SK-N-MC (cell line): ENCODE measurements at places on chromosomes 11 and 22.
A peak's percentile ranks its signal among the peaks of the same experiment; 100 is the strongest.

GRCh38 chr11:61048368-61049062 lies 53.8 kb upstream of the CD5 start:
- DNase-seq = no peak

DNA sequence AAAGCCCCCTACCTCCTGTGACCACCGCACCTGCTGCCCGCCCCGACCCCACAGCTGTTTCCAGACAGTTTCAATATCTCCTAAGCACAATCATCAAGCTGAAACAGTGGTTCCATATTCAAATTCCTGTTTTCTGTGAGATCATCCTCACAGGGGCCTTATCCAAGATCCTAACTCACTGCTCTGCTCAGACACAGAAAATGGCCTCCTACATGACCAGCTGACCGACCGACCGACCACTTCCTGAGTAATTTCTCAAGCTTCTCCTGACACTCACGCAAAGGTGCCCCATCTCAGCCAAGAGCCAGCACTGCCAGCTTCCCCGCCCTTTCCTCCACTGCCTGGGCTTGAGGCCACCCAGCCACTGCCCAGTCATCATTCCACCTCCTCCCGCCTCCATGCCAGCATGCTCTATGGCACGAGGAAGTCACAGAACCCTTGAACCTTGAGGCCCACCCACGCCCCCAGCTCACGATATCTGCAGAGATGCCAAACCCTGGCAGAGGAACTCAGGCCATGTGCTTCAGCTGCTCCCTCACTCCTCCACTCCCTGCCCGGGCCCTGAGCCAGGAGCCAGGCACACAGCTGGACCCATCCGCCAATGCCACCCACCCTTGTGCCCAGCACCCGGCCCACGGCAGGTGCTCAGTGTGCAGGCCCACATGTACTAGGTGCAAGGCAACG lies 14.0 kb downstream of the KIAA0930 start:
- no peak for DNase-seq

- no peak for DNase-seq
Observed at GRCh38 chr11:102006835-102007566, 40.2 kb upstream of the CFAP300 start.

DNA sequence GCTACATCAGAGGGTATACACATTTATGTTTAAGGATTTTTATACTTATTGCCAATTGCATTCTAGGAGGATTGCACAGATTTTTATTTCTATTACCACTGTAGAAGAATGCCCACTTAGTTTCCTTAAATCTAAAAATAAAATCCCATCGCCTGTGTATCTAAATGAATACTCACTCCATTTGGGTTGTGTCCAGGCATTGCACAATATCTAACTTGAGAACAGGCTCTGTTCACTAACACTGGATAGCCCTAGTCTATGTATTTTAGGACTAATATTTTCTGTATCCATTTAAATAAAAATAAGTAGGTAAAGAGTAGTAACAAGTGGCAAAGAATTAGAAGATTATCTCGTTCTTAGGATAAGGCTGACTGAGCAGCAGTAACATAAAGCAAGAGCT lies 4.1 kb downstream of the C11orf52 start:
- no peak for DNase-seq

- DNase-seq = no peak
Observed at GRCh38 chr11:110124605-110125004, 31.4 kb downstream of the ZC3H12C start.

DNA sequence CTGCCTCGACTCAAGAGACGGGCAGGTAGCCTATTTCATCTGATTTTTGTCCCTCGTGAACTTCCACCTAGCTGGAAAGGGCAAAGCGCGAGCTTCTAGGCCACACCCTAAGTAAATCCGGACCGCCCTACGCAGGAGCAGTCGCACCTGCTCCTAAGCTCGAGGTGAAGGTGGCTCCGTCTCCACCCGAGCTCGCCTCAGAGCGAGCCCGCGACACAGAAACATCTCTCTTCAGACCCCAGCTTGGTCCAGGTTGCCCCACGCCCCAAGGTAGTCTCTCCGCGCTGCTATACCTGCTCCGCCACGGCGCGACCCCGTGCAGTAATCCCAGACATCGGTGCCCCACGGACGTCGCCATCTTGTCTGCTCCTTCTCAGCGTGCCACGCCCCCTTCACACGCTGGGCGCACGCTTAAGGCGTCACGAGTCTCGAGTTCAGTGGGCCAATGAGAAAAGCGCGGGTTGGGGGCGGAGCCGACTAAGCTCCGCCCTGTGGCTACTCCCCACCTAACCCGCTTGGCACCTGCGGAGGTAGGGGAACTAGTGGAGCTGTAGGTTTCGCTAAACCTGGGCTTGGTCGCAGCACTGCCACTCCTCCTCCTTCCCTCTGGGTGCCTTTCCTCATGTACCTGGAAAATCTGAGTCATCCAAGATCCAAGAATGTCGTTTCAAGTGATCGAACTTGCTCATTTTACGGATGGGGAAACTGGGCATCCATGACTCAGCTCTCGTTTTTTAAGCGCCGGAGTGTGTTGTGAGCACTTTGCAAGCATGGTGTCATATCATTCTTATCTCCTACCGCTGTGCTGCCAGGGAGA lies at the start of gene PISD:
Gene PISD (minus strand): TSS at position 365 of the 817 bp plus-strand sequence. CDS start 7 bp downstream, at position 358.
- peak; percentile 85 for DNase-seq

DNA sequence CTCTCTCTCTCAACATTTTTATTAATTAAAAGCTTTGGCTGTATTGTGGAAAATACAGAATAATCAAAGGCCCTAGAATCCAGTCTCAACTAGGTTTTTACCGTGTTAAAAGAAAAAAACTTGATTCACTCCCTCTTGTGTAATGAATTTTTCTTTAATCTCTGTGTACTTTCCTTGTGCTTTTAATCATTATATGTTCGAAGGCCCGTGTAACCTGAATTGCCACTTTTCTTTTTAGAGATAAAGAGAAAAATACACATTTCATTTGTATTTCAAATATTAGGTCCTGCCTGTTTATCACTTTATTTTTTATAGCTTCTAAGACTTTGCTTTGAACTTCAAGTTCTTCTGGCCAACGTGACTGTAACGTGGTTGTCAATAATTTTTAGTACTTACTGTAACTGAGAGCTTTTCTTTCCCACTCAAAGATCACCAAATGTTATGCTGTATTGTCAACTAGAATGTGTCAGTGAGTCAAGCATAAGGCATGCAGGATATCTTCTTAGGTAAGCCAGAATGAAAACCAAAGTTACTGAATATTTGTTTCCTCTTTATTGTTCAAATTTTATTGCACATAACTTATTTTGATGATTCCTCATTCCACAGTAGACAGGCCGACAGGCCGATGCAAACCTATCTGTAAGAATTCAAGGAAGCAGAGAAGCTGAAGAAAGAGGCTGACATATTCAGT lies 23.3 kb upstream of the FAR1 start:
- no peak for DNase-seq

GRCh38 chr11:115153135-115153534 lies 351.1 kb downstream of the CADM1 start:
- DNase-seq = no peak

DNA sequence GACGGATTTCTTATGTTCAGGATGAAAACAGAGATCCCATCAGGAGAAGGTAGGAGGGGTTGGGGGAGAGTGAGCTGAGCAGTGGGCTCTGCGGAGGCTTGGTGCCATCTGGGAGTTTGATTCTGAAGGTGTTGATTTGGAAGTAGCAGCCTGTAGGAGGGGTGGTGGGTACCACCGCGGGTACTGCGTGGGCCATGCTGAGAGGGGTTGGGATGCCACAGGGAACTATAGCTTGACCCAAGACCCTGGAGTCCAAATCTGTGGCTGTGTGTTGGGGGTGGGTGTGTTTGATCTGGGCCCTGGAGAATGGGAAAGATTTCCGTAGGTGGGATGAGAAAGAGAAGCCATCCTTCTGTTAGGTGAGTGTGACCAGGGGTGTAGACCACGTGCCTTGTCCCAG lies 5.0 kb downstream of the INCENP start:
- no peak for DNase-seq

GRCh38 chr11:65917434-65918210 lies 1.2 kb downstream of the C11orf68 start:
- DNase-seq = no peak
